Fibroblast of skin of right quadriceps (primary cell): ENCODE measurements at places on chromosomes 1 and 21.

DNA sequence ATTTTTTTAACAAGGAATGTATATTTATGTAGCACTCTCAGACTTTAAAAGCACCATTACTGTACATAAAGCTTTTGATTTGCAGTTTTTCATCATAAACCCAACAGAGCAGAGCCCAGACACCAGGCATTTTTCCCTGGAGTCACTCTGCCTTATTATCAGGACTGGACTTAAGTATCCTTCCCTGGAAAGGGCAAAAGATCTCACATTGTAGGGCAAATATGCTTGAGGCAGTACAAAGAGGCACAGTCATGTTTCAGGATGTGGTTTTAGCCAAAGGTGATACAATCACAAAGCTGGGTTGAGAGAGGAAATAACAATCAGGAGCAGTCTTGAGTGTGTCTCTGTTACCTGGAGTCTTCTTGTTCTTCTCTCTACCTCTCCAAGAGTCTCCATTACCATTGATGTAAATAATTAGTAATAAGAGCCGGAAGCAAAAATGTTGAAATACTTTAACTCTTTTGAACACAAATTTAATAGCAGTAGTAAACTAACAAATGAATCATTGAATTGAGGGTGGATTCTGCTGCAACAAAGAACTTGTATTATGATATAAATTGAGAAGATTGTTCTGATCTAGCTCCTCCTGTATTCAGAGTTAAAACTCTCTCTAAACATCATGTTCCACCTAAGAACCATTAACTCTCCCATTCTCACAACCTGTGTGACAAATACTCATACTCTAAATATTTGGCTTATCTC is 160.5 kb downstream of the LTN1 start:
- no peak for DNase-seq

DNA sequence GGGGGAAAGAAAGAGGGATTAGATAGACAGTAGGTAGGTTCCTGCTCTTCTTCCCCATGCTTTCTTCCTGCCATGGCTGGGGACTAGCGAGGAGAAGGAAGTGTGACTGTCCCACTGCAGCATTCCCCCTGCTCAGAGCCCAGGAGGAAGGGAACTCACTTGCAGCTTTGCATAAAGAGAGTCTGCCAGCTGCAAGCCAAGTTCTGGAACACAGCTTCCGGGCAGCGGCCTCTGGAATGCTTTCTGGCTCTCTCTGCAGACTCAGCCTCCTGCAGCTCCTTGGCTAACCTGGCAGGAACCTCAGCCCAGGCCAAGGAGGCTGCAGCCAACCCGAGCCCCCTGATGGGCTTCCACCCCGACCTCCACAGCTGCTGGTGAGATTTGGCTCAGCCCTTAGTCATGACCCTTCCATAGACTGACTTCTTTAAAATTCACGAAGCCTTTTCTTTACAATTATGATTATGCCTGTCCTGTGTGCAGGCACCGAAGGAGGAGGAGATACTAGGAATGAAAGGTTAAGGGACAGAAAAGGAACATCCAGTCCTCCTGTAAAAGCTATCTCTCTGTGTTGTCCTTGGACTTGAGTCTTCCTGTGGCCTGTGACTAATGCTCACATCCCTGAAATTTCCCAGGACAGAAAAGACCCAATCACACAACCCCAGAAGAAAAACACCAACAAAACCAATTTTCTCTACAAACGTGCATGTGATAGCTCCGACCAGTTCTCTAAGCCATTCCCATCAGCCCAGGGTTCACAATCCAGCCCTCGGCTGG is 108.2 kb upstream of the OLIG2 start:
- DNase-seq = no peak

DNA sequence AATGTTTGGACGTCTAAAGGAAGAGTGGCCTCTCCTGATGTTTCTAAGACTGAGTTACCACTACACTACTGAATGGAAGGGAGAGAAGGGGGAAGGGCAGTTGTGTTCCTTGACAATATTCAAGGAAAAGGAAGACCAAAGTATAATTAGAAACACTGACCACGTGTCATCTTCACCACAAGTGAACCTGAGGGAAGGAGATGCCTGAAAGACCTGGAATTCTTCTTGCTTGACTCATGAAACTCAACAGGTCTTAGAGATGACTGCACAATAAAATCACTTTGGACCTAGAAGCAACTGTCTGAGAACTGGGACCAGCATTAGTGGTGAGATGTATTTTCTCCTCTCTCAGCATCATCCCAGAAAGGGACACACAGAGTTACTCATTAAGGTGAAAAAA is 56.7 kb downstream of the PTPN14 start:
- peak; percentile 70 for DNase-seq

- DNase-seq = no peak
These were observed 348.7 kb downstream of the PAPPA2 start for GRCh38 chr1:176811511-176812288.

GRCh38 chr1:5737081-5737480 is 255.1 kb downstream of the NPHP4 start:
- no peak for DNase-seq
